ENCODE measurements at places on chromosomes 7 and 10.

DNA sequence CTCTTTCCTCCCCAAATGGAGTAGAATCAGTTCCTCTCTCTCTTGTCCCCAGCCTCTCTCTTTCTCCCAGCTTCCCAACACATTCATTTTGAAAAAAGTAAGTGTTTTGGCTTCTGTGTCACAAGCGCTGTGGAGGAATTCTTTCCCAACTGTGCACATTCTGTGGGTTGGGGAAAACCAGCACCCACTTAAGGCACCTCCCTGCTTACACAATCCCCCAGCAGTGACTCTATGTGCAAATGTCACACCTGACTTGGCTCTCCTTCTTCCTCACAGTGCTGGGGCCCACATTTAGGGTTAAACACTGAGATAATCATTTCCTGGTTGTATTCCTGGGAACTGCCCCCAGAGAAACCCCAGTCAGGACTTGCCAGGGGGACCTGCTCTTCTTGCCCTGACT, 358.1 kb upstream of the ZNF32 start:
- no peak for DNase-seq

- DNase-seq = no peak
Measured at GRCh38 chr7:96299496-96299895, 22.4 kb downstream of the SLC25A13 start.

DNA sequence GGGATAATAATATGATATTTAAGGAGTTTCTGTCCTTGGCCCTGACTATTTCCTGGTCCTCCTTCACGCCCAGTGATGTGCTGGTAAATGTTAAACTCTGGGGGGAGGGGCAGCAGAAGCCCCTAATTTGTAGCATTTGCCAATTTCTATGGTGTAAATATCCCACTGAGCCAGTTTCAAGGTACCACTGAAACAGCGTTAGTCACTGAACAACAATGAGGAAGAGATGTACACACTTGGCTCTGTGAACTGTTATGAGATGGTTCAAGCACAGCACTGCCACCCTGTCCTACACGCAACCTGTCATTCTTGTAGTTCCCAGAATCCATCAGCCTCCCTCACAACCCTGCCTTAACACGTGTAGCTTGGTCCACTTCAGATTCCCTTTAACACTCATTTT, 39.8 kb downstream of the MET start:
- DNase-seq = no peak

DNA sequence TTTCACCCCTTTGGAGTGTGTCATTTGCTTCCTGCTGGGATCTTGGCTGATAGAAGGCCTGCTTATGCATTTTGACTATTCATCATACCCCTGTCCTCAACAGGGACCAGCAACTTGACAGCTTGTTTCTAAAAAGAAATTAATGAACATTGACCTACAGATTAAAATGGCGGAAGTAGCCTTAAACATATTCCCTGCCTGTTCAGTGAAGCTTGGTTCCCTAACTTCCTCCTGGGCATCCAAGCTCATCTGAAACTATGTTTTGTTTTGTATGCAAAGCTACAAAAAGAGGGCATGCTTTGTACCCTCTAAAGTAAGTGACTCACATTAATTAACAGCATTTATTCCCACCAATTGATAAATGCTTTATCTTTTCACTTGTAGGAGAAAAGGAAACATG, 26.8 kb upstream of the CDK14 start:
- DNase-seq = no peak

- no peak for DNase-seq
Measured at GRCh38 chr10:47140761-47141348, 159.1 kb upstream of the GDF10 start.

- DNase-seq = no peak
Measured at GRCh38 chr7:139600306-139600705, 76.8 kb downstream of the CLEC2L start.

- DNase-seq = no peak
Measured at GRCh38 chr7:71419546-71420337, 287.8 kb downstream of the GALNT17 start.

DNA sequence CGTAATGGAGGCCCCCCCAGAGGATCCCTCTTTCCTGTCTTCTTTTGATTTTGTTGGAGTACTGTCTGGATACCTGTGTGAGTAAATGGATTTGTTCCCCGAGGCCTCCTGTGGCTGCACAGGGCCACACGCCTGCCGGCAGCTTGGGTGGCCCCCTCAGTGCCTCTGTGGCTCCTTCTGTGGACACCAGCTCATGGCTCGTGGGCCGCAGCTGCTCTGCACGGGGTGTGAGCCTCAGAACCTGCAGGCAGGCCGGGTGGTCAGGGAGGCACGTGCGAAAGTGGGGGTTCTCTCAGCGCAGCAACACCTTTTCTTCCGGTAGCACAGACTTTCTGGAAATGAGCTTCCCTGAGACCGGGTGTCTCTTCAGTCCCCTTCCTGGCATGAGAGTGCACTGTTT, 70.3 kb downstream of the WDR37 start:
- no peak for DNase-seq

- DNase-seq = no peak
Measured at GRCh38 chr10:110485541-110485940, 12.2 kb upstream of the DUSP5 start.

GRCh38 chr7:100632951-100633717, 8.2 kb downstream of the TFR2 start:
- DNase-seq = peak; percentile 67

Measured in hematopoietic multipotent progenitor cell treated with erythropoietin and hydrocortisone succinate and interleukin-3 and kit ligand, for 8 days (in vitro differentiated cells).